ENCODE measurements at places on chromosomes 12 and 14.

DNA sequence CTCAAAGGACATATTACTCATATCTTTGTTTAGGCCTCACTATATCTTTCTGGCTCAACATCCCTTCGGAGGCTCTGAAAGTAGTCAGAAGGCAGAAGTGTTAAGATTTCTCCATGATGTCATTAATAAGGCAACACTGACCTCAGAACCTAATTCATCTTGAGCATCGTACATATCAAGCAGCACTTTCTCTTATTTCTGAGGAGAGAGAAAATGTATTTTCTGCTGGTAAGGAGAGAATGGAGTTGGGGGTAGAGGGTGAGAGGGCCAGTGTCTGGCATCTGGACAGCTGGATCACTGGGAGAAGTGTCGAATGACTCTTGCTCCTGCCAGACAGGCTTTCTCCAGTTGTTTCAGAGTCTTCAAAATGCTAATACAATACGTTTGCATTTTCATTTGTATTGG lies 213.2 kb upstream of the PRICKLE1 start:
- DNase-seq: no peak

DNA sequence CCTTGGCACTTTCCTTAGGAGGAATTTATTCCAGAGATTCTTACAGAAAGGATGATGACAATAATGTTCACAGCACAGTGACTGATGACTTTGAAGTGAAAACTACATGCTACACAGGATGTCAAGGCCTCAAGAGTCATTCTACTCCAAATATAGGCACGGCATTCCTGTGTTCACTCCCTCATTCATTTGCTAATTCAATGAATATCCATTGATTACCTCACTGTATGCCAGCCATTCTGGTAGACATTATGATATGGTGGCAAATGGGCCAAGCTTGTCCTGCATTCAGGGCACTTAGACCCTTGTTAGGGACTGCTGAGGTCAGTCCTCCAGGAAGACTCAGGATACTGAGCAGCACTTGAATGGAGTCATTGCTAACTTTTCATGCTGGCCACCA lies 48.0 kb downstream of the FOXN4 start:
- no peak for DNase-seq

DNA sequence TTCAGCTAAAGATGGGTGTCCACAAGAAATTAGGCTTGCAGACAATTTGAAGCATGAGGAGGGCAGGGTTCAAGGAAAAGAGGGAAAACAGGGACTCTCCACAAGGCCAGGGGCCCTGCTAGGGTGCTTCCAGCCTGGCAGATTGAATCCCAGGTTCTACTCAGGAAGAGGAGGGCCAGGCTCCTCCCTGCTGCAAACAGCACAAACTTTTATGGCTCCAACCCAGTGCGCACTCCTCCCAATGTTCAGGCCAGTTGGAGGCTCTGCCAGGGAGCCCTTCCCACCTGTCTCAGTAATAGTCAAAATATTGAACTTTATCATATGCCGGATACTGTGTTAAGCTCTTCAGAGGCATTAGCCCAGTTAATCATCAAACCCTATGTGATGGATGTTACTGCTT lies 244.4 kb downstream of the SYT1 start:
- no peak for DNase-seq

GRCh38 chr14:96363751-96364336 lies 518 bp downstream of the GSKIP start:
- no peak for DNase-seq

DNA sequence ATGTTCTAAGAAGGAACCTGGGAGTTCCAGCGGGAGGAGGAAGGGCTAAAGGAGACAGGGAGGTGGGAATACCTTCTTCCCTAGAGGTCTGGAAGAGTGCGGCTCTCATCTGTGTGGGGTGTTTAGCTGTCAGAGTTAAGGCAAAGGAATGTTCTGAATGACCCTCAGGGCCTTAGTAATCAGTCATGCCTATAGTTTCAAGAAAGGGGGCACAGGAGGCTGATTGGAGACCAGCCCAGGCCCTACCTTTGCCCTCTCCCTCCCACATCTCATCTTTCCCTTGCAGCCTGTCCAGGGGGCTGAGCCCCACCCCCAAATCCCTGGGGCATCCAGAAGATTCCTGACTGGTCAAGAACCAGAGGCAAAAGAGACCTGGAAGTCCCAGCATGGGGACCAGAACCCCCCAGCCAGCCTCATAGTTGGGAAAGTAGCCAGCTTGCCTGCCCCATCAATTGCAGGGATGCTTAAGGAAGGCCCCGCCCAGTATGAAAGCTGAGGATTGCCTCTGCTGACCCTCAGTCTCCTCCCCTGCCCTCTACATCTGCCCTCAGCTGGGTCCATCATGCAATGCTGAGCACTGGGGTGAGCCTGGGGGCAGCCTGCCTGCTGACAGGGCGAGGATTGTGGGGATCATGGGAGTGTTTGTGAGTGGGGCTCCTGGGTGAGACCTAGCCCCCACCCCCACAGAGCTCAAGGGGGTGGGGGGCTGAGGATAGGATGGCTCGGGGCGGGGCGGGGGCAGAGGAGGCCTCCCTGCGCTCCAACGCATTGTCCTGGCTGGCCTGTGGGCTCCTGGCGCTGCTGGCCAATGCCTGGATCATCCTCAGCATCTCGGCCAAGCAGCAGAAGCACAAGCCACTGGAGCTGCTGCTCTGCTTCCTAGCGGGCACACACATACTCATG lies 1.8 kb downstream of the GPR162 start:
- no peak for DNase-seq

Data from astrocyte of the cerebellum (primary cell).